ENCODE measurements at places on chromosomes 4 and X.
A peak's percentile ranks its signal among the peaks of the same experiment; 100 is the strongest.

GRCh38 chr4:182062936-182063335 lies 180.3 kb upstream of the TENM3 start:
- DNase-seq = no peak

- no peak for DNase-seq
Observed at GRCh38 chr4:184706453-184706852, 27.4 kb downstream of the CENPU start.

DNA sequence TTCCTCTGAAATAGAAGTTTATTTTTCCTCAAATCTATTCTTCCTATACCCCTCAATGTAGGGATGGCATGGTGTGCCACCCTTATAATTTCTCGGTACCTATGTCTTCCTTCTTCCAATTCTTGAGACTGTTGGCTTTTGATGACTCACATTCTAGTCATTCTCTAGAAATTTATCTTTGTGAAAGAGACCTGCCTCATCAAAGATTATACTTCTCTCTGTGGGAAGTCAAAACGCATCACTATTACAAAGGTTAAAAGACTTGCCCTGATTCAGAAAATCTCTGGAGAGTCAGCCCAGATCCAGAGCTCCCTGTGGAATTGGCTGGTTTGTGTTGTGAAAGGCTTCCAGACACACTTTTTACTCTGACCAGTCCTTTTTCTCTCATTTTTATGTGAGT lies 65.9 kb upstream of the FSTL5 start:
- no peak for DNase-seq

- no peak for DNase-seq
Observed at GRCh38 chr4:81436096-81436495, 35.6 kb downstream of the RASGEF1B start.

DNA sequence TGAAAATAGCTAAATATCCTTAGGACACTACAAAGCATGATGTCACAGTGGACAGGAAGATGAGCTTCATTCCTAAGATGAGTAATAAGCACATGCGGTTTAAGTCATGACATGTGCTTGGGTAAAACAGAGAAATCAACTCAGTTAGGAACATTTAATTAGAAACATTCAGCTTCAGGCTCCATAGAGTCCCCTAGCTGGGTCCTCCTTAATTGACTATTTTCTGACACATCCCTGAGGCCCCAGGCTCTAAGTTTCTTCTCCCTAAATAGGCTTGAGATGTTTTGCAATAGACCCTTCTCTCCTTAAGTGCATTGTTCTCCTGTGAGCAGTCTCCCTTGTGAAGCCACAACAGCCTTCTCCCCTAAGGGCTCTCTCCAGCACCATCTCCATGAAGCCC lies 70.4 kb upstream of the ANXA3 start:
- no peak for DNase-seq

- no peak for DNase-seq
Observed at GRCh38 chr4:150039274-150040127, 38.7 kb upstream of the DCLK2 start.

DNA sequence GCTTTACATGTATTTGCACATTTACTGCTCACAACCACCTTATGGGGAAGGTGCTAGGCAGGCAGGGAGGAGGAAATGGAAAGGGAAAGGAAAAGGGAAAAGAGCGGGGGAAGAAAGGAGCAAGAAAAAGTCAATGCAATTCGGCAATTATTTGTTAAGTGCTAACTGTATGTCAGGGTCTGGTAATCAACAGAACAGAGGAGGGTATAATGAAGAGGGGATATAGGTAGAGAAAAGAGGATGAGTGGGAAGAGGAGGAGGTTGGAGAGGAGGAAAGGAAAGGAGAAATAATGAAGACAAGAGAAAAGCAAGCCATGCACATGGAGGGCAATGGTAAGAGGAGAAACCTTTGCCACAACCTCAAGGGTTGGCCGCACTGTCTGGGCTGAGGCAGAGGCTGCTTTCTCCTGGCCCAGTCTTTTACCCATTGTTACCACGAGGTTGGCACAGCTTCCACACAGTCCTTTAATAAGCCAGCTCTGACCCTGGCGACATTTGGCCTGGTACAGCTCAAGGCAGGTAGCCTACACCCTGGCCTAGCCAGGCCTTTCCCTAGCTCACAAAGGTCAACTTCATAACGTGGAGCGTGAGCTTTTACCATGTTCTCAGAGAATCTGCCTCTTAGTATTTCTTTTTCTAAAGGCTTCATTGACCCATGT lies 836 bp downstream of the BTK start:
- no peak for DNase-seq

DNA sequence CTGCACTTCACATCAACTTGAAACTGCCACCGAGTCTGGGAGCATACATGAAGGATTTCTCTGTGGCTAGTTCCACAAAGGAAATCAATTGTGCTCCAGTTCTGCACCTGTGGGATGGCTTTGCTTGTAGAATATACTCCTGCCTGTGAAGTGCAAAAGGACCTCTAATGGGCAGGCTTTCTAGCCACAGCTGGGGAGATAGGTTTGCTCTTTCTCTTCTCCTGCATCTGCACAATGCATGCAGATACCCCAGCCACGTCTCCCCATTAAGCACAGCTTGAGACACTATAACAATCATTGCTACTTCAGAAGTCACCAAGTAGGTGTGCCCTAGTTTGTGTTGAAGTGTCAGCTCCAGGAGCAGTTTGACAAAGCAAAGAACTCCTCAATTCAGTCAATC lies 364.6 kb downstream of the ZIC3 start:
- DNase-seq = no peak

- no peak for DNase-seq
Observed at GRCh38 chr4:64520421-64520820, 111.2 kb upstream of the TECRL start.

DNA sequence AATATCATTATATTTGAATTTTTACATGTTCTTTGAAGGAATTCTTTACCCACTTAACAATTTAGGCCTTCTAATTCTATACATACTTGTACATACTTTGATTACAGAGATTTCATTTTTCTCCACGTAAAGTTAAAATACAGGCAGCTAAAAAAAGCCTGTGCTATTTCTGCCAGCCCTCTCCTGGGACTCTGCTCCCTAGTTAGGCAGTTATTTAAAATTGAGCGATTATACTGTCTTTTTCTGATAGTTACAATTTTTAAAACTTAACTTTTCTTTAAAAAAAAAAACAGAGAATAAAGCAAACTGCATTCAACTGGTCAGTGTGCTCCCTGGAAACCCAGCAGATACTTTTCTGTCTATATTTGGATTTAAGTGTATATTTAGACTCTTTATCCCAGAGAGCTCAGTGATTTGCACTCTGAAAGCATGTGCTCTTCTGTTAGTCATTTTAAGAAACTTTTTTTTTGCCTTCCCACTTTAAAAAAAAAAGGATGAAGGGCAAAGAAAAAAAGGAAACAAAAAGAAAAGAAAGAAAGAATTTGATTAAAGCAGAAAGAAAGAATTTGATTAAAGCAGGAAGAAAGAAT lies 18.1 kb upstream of the FAM241A start:
- DNase-seq = no peak

GRCh38 chr4:95676190-95676589 lies 127.4 kb upstream of the UNC5C start:
- no peak for DNase-seq

DNA sequence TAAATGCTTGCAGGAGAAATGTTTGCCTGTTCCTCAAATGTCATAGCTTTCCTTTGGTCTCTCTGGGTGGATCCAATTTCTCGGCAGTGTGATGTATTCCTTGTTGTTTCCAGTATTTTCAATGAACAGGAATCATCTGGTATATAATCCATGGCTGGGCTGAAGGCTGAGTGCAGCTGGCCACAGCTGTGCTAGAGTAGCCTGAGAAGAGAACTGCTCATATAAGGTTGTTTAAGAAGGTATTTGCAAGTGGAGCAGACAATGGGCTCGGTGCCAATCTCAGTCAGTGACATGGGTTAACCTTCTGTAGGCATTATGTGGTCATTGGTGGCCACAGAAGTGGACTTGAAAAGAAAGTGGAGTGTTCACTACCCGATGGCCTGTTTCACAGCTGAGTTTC lies 390.3 kb downstream of the SPRY1 start:
- DNase-seq = no peak

DNA sequence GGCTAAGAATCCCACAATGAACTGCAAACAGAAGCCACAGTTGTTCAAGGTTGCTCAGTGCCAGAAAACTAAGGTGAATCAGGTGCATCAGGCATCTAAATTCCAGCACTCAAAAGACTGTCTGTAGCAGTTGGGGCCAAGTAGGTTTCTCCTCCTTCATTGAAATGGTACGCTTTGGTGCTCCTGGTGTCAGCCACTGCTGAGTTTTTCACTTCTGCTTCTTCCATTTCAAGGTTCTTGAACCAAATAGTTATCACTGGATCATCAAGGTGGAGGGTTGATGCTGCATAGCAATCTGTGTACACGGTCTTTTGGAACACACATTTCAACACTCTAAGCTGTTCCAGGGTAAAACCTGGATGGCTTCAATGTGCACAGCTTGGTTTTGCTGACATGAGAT lies 74.4 kb downstream of the TMA16 start:
- DNase-seq = no peak

- no peak for DNase-seq
Observed at GRCh38 chrX:68420559-68420958, 12.7 kb downstream of the OPHN1 start.

GRCh38 chr4:82042042-82042441 lies 331.7 kb downstream of the HNRNPD start:
- DNase-seq = no peak

DNA sequence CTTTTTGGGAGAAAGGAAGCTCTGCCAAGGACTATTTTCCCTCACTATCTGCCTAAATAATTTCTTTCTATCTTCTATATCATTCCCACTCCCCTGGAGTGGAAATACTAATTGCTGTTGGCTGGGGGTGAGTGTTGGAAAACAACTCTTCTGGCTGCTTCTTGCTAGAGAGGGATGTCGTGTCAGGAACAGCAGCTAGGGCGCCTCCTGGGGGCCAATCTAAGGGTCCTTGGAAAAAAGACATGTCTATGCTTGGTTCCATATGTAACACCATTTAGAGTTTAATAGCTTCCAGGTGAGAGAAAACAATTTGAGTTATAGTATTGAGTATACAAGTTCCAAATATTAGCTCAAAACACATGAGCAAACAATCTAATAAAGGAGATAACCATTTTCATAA lies 111.3 kb downstream of the MAGEE1 start:
- peak; percentile 35 for DNase-seq

- DNase-seq = peak; percentile 20
Observed at GRCh38 chr4:155552180-155552579, 114.5 kb upstream of the GUCY1A1 start.
